ENCODE measurements at places on chromosomes 16 and 17. TPM values are rescaled to one million over a fixed set of nuclear protein-coding genes. Genes with fewer than 3 reads are reported as not detected.

Gene C1QTNF8
- not detected for total RNA-seq

- DNase-seq: no peak
Measured at GRCh38 chr16:23679986-23680336, 1.3 kb downstream of the PLK1 start.

GRCh38 chr16:10552281-10552680 lies 28.1 kb downstream of the EMP2 start:
- no peak for DNase-seq

- DNase-seq: no peak
Measured at GRCh38 chr17:60345233-60345632, 46.7 kb downstream of the USP32 start.
